ENCODE measurements at places on chromosomes 2 and 18.
A peak's percentile ranks its signal among the peaks of the same experiment; 100 is the strongest.

- no peak for DNase-seq
Observed at GRCh38 chr2:198483051-198483450, 678.7 kb downstream of the PLCL1 start.

- peak; percentile 79 for DNase-seq
Observed at GRCh38 chr18:3245853-3246634, 1.6 kb upstream of the MYL12A start.

DNA sequence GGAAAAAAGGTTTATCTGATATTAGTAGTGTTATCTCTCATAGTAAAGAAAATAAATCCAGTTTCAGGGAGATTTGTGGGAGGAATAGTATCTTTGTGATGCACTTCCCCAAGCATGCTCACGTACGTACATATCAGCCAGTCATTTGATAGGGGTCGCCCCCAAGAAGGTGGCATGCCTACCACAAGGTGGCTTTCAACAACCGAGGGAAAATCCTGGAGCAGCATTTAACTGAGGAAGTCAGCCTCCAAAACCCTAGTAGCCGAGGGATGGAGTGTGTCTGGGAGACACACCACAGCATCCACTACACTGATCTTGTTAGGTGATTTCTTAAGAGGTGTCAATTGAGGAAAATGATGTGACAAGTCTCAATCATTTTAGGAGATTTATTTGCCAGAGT lies 623.9 kb downstream of the NYAP2 start:
- DNase-seq, result no peak

DNA sequence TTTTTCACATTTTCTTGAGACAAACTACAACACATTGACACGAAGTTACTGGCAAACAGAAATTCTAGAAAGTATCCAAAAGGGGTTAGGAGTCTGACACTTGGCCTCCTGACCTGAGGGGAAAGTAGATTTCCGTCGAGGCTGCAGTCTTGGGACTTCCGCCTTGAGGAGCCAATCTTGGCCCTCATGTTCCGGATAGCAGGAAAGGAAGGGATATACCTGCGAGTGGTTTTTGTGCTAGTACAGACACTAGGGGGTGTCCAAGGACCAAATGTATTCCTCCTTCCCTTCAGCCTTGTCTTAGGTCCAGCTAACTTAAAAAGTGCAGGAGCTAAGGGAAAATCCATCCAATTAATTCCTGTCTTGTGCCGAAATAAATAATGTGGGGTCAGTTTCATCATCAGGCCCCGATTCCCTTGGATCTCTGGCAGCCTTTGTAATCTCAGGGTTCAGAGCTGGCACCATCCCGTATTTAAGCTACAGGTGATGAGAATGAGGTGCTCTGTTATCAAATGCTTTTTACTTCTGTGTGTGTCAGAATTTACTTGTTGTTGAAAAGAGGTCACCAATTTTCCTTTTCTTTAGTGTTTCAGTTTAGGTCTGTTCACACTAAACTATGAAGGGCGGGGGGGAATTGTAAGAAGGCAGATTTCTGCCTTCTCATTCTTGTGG lies 330.2 kb upstream of the FANCL start:
- DNase-seq, result peak; percentile 44

- no peak for DNase-seq
Observed at GRCh38 chr18:79588636-79589481, 90.7 kb upstream of the CTDP1 start.

GRCh38 chr2:145000376-145000775 lies 480.5 kb upstream of the ZEB2 start:
- DNase-seq, result no peak

DNA sequence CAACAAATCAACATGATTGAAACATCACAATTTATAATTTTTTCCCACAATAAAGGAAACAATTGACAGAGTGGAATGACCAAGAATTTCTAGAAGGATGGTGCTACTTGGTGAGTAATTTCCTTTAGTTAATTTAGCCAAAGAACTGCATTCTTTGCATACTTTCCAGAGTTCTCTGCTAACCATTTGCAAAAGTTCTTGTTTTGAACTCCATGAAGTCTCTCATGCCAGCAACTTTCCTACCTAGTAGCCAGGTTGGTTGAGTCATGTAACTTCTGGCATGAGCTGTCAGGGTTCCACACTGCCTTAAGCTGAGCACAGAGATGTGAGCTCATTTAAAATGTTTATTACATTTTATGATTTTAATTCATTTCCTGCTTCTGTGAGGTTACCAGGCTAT lies 539.6 kb downstream of the PID1 start:
- no peak for DNase-seq

- DNase-seq, result no peak
Observed at GRCh38 chr2:224257156-224257555, 144.8 kb downstream of the FAM124B start.

- DNase-seq, result peak; percentile 35
Observed at GRCh38 chr2:132668987-132669907, 758 bp downstream of the LYPD1 start.
